ENCODE measurements at places on chromosomes 4 and X.
A peak's percentile ranks its signal among the peaks of the same experiment; 100 is the strongest.

DNA sequence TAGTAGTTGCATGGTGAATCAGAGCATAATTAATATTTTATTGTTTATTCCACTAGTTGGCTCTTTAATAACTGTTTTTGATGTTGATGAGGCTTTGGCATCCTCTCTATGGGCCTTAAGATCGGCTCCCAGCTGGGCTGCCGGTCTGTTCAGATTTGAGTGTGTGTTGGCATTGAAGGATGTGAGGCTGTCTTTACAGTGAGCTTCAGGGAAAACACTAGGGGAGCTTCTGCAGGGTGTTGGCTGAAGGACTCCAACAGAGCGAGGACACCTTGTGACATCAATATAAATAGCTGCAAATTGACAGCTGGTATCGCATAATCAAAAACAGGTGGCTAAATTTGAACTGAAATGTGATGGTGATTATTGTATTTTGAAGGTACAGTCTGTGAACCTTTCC lies 322.0 kb downstream of the FSTL5 start:
- no peak for DNase-seq

- DNase-seq, result no peak
Measured at GRCh38 chr4:134200811-134201215, 776 bp downstream of the PABPC4L start.

GRCh38 chr4:80913381-80913780 lies 117.1 kb upstream of the BMP3 start:
- no peak for DNase-seq

DNA sequence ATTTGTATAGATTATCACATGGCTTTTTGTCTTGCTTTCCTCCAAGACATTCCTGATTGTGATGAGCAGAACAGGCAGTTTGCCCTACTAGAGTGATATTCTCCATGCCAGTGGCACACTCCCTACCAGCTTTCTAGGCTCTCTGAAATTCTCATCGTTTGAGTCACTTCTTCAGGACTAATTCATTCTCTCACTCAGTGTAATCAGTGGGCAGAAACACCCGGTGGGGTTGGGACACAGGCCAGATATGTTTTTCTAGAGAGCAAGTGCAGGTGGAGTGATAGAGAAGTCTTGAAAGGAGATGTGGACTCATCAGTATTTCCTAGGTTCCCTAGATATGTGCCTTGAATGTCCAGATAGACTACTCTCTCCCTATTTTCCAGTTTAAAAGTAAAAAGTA lies 13.1 kb downstream of the RAB33A start:
- DNase-seq, result no peak

- no peak for DNase-seq
Measured at GRCh38 chr4:176340871-176341685, 21.3 kb downstream of the SPCS3 start.

DNA sequence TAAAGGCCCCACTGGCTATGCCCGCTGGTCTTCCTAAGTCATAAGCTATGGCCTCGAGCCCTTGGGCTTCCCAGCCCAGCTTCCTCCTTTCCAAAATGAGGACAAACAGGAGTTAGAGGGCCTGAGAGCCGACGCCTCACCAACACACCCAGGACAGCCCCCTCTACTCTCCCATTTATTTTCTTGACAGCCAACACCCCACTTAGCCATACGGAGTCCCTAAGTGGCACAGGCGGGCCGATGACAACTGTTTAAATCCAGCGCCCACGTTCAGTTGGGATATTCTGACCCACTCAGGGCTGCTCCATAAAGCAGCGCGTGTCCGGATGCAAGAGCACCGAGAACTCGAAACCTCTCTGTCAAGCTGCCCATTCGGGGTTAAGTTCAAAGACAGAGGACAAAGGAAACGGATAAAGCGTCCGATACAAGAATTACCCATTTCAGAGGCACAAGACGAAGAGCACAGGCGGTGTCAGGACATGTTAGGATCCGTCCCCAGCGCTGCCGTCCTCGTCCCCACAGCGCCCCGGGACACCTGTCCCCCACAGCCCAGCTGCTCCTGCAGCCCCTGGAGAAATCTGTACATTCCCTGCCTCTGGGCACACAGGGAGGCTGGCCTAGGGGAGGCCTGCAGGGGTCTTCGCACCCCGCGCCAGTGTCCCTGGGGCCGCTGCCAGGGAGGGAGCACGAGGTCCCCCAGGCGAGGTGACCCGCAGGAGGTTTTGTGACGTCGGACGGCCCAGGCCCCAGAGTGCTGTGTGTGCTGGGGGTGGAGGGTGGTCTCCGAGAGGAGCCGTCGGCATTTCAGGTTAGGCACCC lies 1.2 kb downstream of the PRKX start:
- no peak for DNase-seq

GRCh38 chr4:52192721-52193135 lies 141.6 kb downstream of the SPATA18 start:
- no peak for DNase-seq

GRCh38 chr4:61517144-61517543 lies 317.0 kb downstream of the ADGRL3 start:
- peak; percentile 23 for DNase-seq

DNA sequence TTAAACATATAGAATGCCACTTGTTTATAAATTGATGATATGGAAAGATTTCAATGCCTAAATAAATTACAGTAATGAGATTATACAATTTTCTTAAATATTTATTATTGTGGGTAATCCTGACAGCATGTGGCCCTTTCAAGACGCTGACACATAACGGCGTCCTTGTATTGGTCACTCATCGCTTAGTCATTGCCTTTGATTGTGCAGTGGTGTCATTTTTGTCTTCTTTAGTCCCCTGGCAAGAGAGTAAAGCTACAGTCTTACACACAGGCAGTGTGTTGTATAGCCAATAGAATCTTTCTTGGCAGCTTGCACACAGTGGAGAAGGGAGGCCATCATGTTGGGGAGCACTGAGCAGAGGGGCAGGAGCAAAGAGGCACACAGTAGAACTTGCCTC lies 361.8 kb upstream of the GALNT7 start:
- DNase-seq, result no peak

DNA sequence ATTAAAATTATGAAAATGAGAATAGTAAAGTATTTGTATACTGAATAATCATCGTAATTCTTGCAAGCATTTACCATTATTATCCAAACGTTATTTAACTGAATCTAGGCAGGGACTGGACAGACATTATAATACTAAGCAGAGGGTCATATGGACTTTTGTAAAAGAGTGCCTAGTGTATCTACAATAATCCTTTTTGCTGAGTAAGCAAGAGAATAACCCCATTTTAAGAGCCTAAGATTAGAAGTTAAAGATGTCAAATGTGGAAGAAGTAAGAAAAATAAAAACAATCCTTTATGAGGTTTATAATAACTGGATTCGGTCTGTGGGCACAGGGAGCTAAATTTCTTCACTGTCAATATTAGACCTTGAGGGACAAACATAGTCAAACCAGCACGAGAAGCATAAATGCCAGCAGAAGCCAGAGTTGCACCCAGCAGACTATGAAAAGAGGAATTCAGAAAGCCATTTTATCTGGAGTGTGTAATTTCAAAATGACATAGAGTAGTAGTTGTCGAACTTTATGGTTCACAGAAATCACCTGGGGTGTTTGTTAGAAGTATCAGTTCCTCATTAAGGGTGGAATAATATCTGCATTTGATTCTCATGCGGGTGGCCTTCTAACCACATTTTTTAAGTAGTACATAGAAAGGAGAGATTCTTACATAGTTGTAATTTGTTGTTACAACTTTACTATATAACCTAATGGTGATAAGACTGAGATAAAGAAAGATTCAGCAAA lies 39.7 kb upstream of the DCLK2 start:
- DNase-seq, result no peak

DNA sequence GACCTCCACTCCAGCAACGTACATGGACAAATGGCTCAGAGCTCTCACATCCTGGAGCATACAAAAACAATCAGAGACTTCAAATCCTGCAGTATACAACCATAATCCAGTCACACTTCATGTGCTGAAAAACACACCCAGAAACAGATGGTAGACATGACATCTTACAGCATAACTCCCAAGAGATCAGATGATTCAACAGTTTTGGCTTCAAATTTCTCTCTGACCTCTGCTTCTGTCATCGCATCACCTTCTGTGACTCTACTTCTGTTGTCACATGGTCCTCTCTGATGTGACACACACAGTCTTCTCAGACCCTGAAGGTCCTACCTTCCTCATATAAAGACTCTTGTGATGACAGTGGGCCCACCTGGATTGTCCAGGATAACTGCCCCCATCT lies 18.5 kb downstream of the SUV39H1 start:
- no peak for DNase-seq

GRCh38 chr4:5710065-5710960 lies 688 bp upstream of the EVC start:
- DNase-seq, result no peak

Measured in right lobe of liver (tissue), 6 donors.